Activated T-helper 1 cell treated with anti-CD3 and anti-CD28 coated beads, Interleukin-2, amount 50 U/mL, for 16 hours (primary cell): ENCODE measurements at places on chromosomes 3 and 15.

DNA sequence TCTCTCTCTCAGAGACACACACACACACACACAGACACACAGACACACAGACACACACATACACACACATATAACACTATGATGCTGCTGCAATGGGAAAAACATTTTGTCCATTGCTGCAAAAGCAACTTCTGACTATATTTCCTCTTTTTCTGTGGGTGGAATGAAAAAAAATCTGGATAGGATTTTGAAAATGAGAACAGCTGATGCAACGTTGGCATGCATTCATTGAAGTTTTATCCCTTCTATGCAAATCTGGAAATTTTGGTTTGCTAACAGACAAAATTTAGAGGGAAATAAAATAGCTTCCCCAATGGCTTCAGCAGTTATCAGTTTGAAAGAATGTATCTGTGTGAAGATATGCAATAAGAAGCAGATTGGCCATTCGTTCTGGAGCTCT lies 763.4 kb upstream of the GRM7 start:
- DNase-seq: no peak

DNA sequence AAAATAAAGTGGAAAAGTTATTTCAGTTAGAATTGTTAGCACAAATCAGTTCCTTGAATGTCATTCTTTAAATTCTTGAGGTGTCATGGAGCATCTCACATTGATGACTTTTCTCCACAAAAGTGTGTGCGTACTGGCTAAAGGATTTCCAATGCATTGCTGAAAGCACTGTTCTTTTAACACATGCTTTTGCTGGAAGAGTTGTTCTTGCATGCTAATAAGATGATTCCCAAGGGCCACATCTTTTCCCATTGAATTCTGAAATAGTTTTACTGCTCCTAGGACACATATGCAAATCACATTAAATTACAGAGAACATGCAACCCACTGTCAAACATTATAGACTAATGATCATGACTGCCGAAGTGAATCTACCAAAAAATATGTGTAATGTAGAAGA lies 516.3 kb upstream of the CADM2 start:
- no peak for DNase-seq

- DNase-seq: no peak
These were observed 49.6 kb downstream of the RFX7 start for GRCh38 chr15:56194035-56194434.

GRCh38 chr3:184358124-184358767 lies 3.2 kb downstream of the CLCN2 start:
- no peak for DNase-seq

DNA sequence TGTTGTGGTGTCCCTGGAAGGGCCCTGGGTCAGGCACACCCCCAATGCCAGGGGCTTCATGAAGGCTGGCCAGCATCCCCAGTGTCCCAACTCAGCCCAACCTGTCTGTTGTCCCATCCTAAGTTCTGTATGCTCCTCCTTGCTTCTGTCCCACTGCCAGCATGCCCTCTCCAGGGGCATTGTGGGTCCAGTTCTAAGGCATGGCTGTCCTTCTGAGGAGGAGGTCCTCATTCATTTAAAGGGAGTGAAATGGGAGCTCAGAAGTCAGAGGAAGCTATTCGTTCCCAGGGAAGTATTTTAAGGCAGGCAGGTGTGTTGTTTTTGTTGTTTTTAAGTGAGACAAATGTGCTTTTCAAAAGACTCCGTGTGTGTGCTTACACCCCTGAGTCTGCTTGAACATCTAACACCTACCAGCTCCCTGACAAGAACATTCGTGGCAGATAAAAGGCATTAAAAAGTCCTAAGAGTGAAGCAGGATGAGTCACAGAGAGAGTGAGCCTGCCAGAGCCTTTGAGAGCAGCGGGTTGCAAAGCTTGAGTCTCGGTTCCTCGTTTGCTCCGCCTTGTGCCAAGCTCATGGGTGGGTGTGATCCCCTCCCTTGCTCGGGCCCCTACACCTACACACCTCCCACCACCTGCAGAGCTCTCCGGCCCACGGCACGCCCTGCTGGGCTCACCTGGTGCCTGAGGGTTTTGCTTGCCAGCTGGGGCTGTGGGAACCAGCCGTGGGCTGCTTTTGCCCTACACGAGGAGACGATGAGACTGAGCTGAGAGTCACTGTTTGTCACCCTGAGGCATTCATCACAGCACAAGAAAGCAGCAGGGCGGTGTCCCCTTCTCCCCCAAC lies 183.4 kb upstream of the TOPAZ1 start:
- no peak for DNase-seq

GRCh38 chr15:42619656-42620371 lies 44.4 kb downstream of the STARD9 start:
- no peak for DNase-seq

DNA sequence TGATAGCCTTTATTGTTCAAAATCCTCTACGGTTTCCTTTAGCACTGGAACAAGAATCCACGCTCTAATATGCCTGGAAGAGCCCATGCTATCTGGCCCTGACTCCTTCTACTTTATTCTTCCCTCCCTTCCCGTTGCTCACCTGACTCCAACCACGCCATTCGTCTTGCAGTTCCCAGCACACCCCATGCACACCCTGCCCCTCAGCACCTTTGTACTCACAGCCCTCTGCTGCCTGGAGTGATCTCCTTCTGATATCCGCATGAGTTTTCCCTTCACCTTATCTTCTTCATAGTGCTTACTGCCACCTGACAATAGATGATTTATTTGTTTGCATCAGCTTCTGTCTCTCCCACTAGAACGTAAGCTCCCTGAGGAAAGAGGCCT lies 16.6 kb upstream of the BCL2A1 start:
- no peak for DNase-seq

GRCh38 chr3:63791974-63792373 lies 27.1 kb upstream of the C3orf49 start:
- no peak for DNase-seq

DNA sequence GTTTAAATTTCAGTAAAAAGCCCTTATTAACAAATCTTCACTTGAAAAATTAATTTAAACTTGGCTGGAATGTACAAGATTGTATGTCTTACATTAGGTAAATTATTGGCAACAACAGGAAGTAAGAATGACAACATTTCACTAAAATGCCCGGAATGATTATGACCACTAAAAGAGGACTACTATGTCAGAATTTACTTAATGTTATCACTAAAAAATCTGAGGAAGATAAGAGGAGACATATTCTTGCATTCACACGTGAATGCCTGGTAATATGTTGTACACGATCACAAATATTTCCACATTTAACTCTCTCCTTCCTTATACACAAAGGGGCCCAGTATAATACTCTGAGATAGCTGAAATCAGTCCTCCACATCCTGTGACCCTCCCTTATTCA lies 29.7 kb downstream of the VGLL3 start:
- no peak for DNase-seq

DNA sequence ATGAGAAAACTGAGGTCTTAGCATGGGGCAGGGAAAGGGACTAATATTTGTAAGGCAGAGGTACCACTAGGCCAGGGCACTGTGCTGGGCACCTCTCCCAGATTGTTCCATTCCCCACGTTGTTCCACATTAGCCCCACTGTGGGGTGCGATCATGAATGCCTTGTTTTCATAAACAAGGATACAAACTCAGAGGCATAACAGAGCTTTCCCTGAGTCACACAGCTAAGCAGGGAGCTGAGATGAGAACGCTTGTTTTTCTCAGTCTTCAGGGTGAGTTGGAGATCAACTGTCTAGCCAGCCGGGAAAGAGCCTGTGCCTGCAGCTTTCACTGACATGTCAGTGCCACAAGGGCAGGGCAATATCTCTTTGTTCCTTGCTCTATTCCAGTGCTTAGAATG lies 47.9 kb upstream of the ITGA11 start:
- DNase-seq: no peak
